Vagina (tissue), 2 donors: ENCODE measurements at places on chromosomes 6 and 20. TPM values are rescaled to one million over a fixed set of nuclear protein-coding genes. Genes with fewer than 3 reads are reported as not detected.
A peak's percentile ranks its signal among the peaks of the same experiment; 100 is the strongest.

LTB gene
- 5.4 TPM for total RNA-seq

PMEPA1 gene
- 11.3 TPM for total RNA-seq

CLPSL1 gene
- total RNA-seq = not detected

- H3K27ac ChIP-seq = no peak overlapping the region
- H3K27me3 ChIP-seq = no peaks in the 10 kb centered on the region
- H3K36me3 ChIP-seq = no peaks in the 10 kb centered on the region
- peaks cover 10% of the 10 kb centered on the region for H3K4me1 ChIP-seq
- DNase-seq = no peak
- H3K4me3 ChIP-seq = no peak overlapping the region
These were observed 158.7 kb upstream of the ZNF184 start for GRCh38 chr6:27631609-27631916.

GRCh38 chr6:135537741-135538301 is 40.3 kb upstream of the AHI1 start:
- no peak overlapping the region for H3K4me3 ChIP-seq
- DNase-seq = no peak
- H3K27me3 ChIP-seq = no peaks in the 10 kb centered on the region
- no peaks in the 10 kb centered on the region for H3K36me3 ChIP-seq
- H3K27ac ChIP-seq = no peak overlapping the region

- DNase-seq = no peak
- no peaks in the 10 kb centered on the region for H3K27me3 ChIP-seq
- H3K4me3 ChIP-seq = no peak overlapping the region
- H3K27ac ChIP-seq = no peak overlapping the region
- no peaks in the 10 kb centered on the region for H3K36me3 ChIP-seq
These were observed 163.5 kb downstream of the PRL start for GRCh38 chr6:22133357-22133756.

- no peak overlapping the region for H3K27ac ChIP-seq
- H3K4me1 ChIP-seq = peaks cover 24% of the 10 kb centered on the region
- DNase-seq = peak; percentile 99
These were observed 153.6 kb downstream of the CD83 start for GRCh38 chr6:14270925-14271788.

DNA sequence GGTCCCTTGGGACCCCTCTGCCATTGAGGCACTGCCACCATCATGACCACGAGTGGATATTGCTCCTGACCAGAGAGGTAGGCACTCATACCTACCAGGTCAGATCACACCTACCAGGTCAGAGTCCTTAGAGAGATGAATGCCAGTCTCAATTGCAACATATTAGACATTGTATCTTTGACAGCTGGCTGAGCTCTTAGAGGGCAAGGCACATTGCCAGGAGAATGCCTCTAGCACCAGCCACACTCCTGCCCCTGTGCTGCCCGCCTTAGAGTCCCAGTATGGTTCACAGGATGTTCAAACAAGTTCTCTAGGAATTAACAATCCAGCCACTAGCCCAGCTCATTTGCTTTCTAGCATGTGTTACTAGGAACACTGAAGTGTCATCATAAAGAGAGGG is 65.9 kb downstream of the TMEM244 start:
- no peaks in the 10 kb centered on the region for H3K27me3 ChIP-seq
- no peak overlapping the region for H3K4me3 ChIP-seq
- H3K4me1 ChIP-seq = no peaks in the 10 kb centered on the region
- no peak overlapping the region for H3K27ac ChIP-seq
- no peaks in the 10 kb centered on the region for H3K36me3 ChIP-seq
- no peak for DNase-seq

DNA sequence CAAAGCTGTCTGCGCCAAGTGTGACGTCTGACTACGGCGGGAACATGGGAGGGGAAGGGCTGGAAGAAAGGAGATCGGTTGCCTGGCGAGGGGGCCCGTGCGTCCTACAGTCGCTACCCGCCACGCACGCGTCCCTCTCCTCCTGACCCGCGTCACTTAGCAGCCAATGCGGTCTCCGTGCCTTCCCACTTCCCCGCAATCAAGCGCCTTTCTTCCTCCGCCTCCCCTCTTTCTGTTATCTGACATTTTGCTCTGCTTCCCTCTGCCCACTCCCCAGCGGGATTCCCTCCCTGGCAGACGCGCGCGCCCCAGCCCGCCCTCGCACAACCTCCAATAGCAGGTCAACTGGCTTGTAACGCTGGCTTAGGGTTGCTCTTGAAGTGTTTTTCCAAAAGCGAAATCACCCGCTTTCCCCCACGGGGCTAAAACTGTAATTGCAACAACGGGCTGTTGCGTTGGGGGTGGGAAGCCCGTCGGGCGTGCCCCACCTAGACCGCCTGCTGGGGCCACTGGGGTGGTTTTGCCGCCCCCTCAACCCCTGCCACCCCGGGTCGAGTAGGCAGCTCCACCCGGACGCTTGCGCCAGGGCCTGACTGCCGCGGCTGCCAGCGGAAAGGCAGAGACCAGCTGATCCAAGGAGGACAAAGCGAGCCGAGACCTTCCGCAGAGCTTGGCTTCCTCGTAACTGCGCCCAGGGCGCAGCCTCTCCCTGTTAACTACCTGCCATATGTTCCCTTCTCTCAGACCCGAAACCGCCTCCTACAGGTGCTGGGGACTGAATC is 6.2 kb upstream of the SOX4 start:
- H3K27ac ChIP-seq = peak overlapping the region; percentile 78
- H3K27me3 ChIP-seq = no peaks in the 10 kb centered on the region
- H3K36me3 ChIP-seq = no peaks in the 10 kb centered on the region
- H3K4me3 ChIP-seq = peak overlapping the region; percentile 66
- no peak for DNase-seq

GRCh38 chr6:98944168-98944567 is 3.6 kb downstream of the FBXL4 start:
- peaks cover 26% of the 10 kb centered on the region for H3K4me1 ChIP-seq
- H3K27me3 ChIP-seq = no peaks in the 10 kb centered on the region
- H3K4me3 ChIP-seq = no peak overlapping the region
- no peak for DNase-seq
- H3K27ac ChIP-seq = no peak overlapping the region
